ENCODE measurements at places on chromosomes 2 and 18. TPM values are rescaled to one million over a fixed set of nuclear protein-coding genes. Genes with fewer than 3 reads are reported as not detected.

Gene CCDC93
- 30.6 TPM for total RNA-seq

Gene LAMA1
- not detected for total RNA-seq

Gene BBS5
- 1.8 TPM for total RNA-seq

Gene RAX
- not detected for total RNA-seq

Gene MAPRE3
- total RNA-seq: 3.4 TPM

Gene SMYD1
- total RNA-seq: not detected

Gene IL36RN
- not detected for total RNA-seq

Gene SRD5A2
- total RNA-seq: not detected

Gene B3GNT7
- total RNA-seq: not detected

Gene STAT4
- total RNA-seq: 38.0 TPM

Gene NDC80
- 68.9 TPM for total RNA-seq

Gene AQP12B
- total RNA-seq: not detected

Gene ACVR1C
- total RNA-seq: 1.1 TPM

Gene MALL
- total RNA-seq: not detected

Gene CXCR4
- total RNA-seq: 360 TPM

Gene MSH2
- 58.0 TPM for total RNA-seq

Gene GPR45
- not detected for total RNA-seq

Gene SLC14A1
- 0.17 TPM for total RNA-seq

Gene C1GALT1C1L
- not detected for total RNA-seq

Gene EFR3B
- 0.40 TPM for total RNA-seq

Gene LYPD1
- total RNA-seq: not detected

Gene CASP10
- total RNA-seq: 22.7 TPM

Gene SERPINB3
- not detected for total RNA-seq

Gene STEAP3
- 0.11 TPM for total RNA-seq

Gene SPDYA
- 2.1 TPM for total RNA-seq

Gene GNLY
- total RNA-seq: 32.4 TPM

Gene ASPRV1
- 0.73 TPM for total RNA-seq

Gene FHL2
- total RNA-seq: 2.3 TPM

Gene DUSP2
- 379 TPM for total RNA-seq

Gene MAL
- total RNA-seq: 47.2 TPM

Gene PJVK
- 2.4 TPM for total RNA-seq

Gene SAG
- 1.7 TPM for total RNA-seq

Gene PLEK
- 2.7 TPM for total RNA-seq

Gene KCTD1
- total RNA-seq: 2.0 TPM

Gene COLEC12
- not detected for total RNA-seq

Gene GULP1
- not detected for total RNA-seq

Gene PNKD
- 30.9 TPM for total RNA-seq

Gene CD28
- 382 TPM for total RNA-seq

Gene CIB4
- not detected for total RNA-seq

Gene NYAP2
- total RNA-seq: not detected

Gene SCN9A
- not detected for total RNA-seq

Gene NGEF
- not detected for total RNA-seq

Gene RNU2-63P
- total RNA-seq: 10.2 TPM

Gene FAM228A
- total RNA-seq: not detected

Gene ZNF236
- 19.3 TPM for total RNA-seq
